Stimulated activated CD8-positive, alpha-beta memory T cell treated with anti-CD3 and anti-CD28 coated beads, Interleukin-4, amount 100 ng/mL, for 24 hours (primary cell): ENCODE measurements at places on chromosomes 11 and 22.

- DNase-seq: no peak
Measured at GRCh38 chr11:131671734-131672133, 301.3 kb downstream of the NTM start.

GRCh38 chr22:30265823-30266444 lies 717 bp downstream of the OSM start:
- DNase-seq: peak; percentile 79

DNA sequence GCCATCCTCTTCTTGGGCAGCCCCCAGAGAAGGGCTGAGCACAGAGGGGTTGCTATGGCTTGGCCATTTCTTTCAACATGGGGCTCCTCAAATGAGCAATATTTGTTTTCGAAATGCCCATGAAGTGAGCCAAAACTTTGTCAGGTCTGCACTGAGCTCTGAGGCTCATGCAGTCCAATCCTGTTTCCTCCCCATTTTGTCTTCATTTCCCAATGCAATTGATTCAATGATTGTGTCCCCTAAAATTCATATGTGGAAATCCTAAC lies 60.6 kb upstream of the CD44 start:
- no peak for DNase-seq

- no peak for DNase-seq
Measured at GRCh38 chr11:1754376-1755150, 4.2 kb upstream of the IFITM10 start.

GRCh38 chr22:28846994-28847393 lies 36.4 kb upstream of the ZNRF3 start:
- no peak for DNase-seq

GRCh38 chr11:104830080-104830479 lies 68.2 kb downstream of the CASP12 start:
- no peak for DNase-seq

GRCh38 chr22:49099496-49100124 lies 728.1 kb downstream of the BRD1 start:
- DNase-seq: no peak

DNA sequence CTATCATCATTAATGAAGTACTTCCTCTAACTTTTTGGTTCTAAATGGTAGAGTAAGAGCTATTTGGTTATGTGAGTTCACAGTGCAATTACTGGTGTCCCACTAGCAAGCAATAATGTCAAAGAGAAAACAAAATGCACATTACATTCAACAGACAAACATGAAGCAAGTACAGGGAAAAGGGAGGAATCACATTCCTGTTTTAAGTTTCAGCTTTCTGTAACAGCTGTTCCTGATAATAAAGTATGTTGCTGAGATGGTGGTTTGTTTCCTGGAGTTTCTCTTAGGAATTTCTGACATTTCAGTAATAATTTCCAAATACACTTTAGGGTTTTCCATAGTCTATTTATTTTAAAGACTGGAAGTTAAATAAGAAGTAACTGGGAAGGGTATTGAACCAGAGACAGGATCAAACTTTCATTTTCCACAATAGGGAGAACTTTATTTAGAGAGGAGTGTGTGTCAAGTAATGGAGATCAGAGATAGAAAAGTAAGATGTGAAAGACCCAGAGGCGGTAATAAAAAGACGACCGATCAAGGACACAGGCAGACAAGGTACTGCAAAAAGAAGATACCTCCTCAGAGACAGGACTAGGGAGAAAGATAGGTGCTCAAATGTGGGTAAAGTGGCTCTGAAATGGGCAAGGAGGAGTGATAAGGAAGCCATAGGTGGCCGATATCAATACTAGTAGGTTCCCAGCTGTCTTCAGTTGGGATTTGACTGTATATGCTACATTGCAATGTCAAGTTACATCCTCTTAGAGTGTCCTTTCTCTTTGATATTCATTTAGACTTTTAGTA lies 20.8 kb upstream of the CLNS1A start:
- DNase-seq: no peak

- DNase-seq: no peak
Measured at GRCh38 chr11:118629761-118630661, 22.6 kb downstream of the PHLDB1 start.

DNA sequence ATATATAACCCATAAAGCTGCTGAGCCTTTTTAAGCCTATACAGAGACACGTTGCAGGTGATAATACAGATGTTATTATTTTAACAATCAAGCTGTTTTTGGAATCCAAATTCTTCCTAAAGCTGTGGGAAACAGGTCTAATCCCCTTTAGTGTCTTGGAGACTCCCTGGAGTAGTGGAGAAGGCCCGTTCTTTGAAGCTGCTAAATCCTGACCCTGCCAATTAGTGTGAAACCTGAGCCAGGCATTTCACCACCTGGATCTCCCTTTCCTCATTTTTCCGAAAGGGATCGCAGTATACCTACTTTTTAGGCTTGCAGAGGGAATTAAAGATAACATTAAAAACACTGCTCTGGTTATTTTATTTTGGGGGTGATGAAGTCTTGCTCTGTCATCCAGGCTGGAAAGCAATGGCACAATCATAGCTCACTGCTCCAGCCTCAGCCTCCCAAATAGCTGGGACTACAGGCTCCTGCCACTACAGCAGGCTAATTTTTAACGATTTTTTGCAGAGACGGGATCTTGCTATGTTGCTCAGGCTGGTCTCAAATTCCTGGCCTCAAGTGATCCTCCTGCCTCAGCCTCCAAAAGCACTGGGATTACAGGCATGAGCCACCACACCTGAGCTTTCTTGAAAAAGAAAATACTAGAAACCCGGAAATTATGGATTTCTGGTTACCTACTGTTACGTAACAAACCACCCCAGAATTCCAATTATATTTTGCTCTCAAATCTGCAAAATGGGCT lies 1.7 kb upstream of the EIF4ENIF1 start:
- no peak for DNase-seq

GRCh38 chr11:10608584-10608983 lies 40.1 kb upstream of the LYVE1 start:
- DNase-seq: no peak

DNA sequence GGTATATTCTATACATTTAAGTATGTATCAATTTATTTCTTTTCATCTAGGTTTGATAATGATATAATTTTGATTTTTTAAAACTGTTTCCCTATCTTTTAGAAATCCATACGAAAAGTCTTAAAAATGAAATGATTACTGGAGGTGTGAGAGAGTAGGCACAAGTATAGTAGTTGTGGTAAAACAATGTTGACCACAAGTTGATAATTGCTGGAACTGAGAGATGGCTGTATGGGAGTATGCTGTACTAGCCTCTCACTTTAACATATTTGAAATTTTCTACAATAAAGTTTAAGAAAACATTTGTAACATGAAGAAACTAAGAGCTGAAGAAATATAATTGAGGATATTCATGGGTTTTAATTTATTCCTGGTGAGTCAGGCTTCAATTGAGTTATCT lies 30.0 kb downstream of the FSHB start:
- no peak for DNase-seq

- DNase-seq: no peak
Measured at GRCh38 chr22:40472579-40472978, 102.2 kb downstream of the SGSM3 start.

DNA sequence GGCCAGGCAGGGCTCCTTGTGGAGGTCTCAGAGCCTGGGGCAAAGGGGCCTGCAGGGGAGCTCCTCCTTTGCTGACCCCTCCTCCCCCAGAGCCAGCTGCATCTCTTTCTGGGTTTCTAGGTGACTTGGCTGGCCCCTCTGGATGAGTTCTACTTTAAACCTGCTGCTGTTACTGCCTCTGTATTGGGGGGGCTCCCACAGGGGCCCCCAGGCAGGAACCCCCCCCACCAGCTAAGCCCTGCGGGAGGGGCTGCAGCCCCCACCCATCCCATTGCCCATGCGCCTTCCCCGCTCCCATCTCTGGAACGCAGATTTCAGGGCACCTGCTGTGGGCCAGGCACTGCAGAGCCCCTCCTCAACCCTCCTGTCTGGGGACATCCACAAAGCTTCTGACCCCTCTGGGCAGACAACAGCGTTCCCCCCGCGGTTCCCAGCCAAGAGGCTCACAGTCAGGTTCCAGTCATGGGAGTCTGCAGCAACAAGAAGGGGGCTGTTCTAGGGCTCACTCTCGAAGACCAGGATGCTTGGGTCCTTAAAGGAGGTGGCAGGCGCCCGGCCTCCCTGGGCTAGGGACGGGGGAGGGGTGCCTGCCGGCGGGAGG lies 815 bp upstream of the PLCB3 start:
- no peak for DNase-seq

DNA sequence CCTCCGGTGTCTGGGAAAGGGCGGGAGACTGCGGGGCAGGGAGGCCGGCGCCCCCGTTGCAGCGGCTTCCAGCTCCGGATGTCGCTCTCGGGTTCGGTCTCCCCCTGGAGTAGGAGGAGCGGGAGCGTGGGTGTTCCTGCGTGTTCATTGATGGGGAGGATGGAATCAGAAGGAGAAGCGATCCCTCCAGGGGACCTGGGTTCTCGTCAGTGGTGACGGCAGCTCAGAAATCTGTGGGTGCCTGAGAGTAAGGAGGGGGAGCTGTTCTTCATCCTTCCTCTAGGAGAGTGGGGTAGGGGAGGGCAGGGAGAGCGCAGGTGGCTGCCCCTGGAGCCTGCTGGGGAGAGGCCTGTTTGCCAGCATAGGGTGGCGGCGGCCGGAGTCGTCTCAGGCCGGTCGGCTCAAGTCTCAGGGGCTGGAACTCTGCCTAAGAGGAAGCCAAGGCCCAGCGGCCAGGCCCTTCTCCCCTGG lies 1.1 kb downstream of the UBASH3B start:
- DNase-seq: no peak

- DNase-seq: no peak
Measured at GRCh38 chr11:133545199-133545803, 13.0 kb upstream of the OPCML start.

- no peak for DNase-seq
Measured at GRCh38 chr11:17531636-17532113, 12.5 kb downstream of the USH1C start.

DNA sequence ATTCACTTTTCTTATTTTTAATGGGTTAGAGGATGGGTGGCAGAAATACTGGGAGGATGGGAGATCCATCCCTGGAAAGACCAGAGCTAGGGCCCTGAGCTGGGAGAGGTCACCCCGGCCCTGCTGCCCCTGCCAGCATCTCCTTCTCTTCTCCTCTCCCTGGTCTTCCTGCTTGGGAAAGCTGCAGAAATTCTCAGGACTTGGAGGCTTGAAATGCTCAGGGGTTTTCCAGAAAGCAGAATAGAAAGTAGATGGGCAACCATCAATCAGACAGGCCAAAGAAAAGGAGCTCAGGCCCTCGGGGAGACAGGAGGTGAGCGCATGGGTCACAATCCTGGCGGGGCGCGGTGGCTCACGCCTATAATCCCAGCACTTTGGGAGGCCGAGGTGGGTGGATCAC lies 1.5 kb downstream of the APOBEC3H start:
- DNase-seq: no peak

GRCh38 chr11:101456812-101457211 lies 127.0 kb downstream of the TRPC6 start:
- DNase-seq: no peak

DNA sequence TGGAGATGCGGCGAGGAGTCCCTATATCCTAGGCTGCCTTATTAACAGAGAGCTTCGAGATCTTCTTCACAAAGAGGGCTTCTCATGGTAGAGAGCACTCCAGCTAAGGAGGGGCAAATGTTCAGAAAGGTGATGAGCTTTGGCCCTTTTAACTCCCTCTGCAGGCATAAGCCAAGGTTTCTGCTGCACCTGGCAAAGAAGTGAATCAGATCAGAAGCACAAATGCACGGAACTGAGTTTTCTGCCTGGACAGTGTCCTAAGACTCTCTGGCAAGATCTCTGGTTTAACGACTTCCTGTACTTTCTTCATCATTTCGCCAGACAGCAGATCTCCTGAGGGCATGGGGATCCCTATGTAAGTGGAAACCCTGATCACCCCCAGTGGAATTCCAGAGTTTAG lies 37.2 kb downstream of the POU2AF3 start:
- DNase-seq: no peak

DNA sequence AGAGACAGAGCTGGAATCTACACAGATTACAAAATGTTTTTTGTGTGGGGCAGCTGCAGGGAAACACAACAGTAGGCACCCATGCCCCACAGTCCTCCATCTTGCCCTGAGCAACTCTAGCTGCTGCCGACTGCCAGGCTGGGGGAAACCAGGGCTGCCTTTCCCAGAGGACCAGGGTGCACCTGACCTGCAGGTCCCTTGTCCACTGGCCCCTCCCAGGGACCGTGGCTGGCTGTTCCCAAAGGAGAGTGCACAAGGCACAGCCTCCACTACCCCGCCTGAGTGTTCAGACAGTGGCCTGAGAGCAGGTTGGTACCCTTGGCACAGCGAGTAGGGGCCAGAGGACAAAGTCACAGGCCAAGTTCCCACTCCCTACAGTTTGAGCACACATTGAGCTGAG lies 181.8 kb downstream of the BARX2 start:
- DNase-seq: no peak

GRCh38 chr11:6670202-6670830 lies 12.8 kb downstream of the MRPL17 start:
- DNase-seq: no peak

DNA sequence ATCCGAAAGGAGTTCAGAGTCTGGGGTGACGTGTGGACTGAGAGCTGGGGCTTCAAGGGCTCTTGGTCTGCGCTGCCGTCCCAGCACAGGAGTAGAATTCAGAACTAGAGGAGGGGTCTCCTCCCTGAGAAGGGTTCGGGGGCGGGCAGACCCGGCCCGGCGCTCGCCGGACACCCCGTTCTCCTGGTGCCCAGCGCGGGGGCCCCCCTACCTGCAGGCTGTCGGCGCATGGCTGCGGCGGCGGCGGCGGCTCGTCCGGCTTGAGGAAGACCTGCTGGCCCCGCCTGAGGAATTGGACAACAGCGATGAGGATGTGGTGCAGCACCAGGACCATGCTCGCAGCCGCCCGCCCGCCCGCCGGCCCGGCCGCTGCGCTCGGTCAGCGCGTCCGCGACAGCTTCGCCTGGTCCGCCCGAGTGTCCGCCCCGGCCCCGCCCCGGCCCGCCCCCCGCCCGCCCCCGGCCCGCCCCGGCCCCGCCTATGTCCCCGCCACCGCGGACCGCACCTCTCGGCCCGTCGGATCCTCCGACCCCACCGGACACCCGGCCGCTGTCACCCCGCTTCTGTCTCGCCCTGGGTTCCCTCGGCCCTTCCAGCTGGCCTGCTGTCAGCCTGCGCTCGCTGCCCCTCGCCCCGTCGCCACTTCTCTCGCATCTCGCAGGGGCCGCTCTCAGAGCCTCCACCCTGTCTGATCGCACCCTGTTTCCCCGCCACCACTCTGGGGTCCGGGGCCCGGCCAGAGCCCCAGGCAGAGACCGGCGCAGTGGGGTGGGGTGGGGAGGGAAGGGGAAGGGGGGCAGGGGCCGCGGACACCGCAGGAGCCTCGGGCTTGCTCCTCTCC lies 32.0 kb downstream of the PDE2A start:
- no peak for DNase-seq

- no peak for DNase-seq
Measured at GRCh38 chr22:32832174-32832573, 30.7 kb downstream of the TIMP3 start.

GRCh38 chr22:49418943-49419342 lies 408.7 kb downstream of the BRD1 start:
- DNase-seq: no peak

GRCh38 chr11:102560555-102561011 lies 30.0 kb upstream of the MMP7 start:
- no peak for DNase-seq
